WTC11 (cell line): ENCODE measurements at places on chromosomes 11 and 22. TPM values are rescaled to one million over a fixed set of nuclear protein-coding genes. Genes with fewer than 3 reads are reported as not detected.

Gene RBM7
- 36.3 to 42.1 TPM (median 38.1 TPM) in 3 replicates for total RNA-seq

Gene TIMM10
- total RNA-seq, result 63.5 to 92.8 TPM (median 68.4 TPM) in 3 replicates

GRCh38 chr11:14973621-14974514 is 1.7 kb upstream of the CALCA start:
- no peaks in the 10 kb centered on the region for H3K36me3 ChIP-seq
- DNase-seq, result peak; percentile 53
- peaks cover 61% of the 10 kb centered on the region for H3K4me1 ChIP-seq
- no peak overlapping the region for H3K27ac ChIP-seq
- H3K4me3 ChIP-seq, result peak overlapping the region; percentile 67

- peaks cover 41% of the 10 kb centered on the region for H3K27me3 ChIP-seq
- H3K27ac ChIP-seq, result no peak overlapping the region
These were observed 121.2 kb downstream of the NCAM1 start for GRCh38 chr11:113082341-113082955.

GRCh38 chr11:120792306-120792705 is 231.6 kb upstream of the TBCEL start:
- no peaks in the 10 kb centered on the region for H3K36me3 ChIP-seq
- no peaks in the 10 kb centered on the region for H3K4me1 ChIP-seq
- no peak for DNase-seq
- H3K27me3 ChIP-seq, result peaks cover 8% of the 10 kb centered on the region
